G401 (cell line): ENCODE measurements at places on chromosomes 1 and 21. TPM values are rescaled to one million over a fixed set of nuclear protein-coding genes. Genes with fewer than 3 reads are reported as not detected.

DNA sequence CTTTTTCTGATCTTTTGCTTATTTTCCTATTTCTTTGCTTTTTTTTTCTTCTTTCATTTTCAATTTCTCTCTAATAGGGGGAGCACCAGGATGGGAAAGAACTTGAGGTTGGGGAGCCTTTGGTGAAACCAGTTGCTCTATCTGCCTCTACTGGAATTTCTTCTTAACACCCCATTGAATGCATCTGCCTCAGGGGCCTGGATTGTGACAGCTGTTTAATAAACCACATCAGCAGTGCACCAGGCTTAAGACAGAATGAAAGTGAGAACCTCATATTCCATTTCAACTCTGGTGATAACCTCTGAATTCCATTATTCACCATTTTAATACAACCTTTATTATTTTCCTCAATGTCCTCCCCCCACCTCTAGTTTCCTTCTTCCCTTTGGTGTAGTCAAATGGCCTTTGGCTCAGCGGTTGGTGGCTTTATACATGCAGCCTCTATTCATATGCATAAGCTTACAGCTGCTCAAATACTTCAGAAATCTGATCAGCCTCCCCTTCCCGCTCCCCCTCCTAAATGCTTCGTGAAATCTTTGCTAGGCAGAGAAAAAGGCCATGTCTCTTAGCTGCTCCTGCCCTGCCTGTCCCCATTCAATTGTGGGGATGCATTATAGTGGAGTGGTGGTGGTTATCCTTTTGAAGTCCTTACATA lies 537.3 kb upstream of the PLXNA2 start:
- DNase-seq: no peak

GRCh38 chr1:3692598-3692997 lies 40.3 kb downstream of the TP73 start:
- DNase-seq: no peak

- DNase-seq: no peak
Observed at GRCh38 chr1:67997746-67998145, 52.7 kb downstream of the DIRAS3 start.

The TNFRSF9 gene
- 0.14 TPM in 1 of 2 replicates, not detected in the other for total RNA-seq

DNA sequence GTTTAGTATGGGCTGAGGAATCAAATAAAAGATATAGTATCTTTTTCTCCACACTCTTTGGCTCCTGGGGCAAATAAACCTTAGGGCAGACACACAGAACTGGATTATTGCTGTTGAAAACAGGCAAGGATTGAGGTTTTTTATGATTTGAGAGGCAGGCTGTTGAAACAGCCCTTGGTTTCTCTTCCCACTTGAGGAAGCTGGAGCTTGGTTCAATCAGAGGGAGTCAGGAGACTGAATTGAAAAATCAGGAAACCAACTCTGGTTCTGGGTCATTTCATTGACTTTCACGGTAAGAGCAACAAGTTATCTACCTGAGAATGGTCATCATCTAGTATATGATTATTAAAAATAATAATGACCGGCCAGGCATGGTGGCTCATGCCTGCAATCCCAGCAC lies 108.4 kb downstream of the CNIH3 start:
- DNase-seq: no peak

DNA sequence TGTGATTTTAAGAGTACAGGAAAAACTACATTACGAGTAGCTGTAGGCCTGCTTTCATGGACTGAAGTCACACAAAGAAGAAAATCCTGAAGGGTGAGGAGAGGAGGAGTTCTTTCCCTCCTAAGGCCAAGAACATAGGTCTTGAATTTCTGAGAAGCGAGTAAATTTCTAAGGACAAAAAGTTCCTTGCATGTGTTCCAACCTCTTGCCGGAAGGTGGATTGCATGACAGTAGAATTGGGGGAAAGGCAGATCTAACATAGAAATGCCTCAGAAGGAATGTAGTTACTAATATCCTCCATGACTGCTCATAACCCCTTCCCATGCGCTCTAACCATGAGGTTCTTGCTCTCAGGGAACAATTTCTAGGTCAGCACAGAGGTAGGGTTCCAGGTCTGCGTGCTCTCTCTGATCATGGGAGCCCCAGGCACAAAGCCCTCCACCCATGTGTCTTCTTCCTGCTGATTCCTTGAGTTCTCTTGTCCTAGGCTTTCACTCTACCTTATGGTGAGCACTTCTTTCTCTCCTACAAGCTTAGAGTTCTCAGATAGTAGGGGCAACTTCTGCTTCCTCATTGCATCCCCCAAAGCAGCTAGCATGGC lies 13.7 kb downstream of the CD2 start:
- DNase-seq: no peak

DNA sequence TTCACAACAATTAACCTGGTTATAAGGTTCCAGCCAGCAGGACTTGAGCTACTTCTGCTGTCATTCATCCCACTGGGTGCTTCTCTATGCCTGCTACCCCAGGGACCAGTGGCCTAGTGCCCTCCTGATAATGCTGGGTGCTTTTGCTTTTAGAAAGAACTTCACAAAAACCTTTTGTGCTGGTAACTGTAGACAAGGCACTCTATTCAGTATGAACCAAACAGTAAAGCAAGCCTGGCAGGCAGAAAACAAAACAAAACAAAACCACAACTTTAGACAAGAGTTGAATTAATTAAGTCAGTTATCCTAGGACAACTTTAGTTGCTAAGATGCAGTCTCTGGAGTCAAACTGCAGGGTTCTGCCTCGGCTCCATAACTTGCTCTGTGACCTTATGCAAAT lies 61.9 kb upstream of the ADGRL2 start:
- DNase-seq: no peak

The CROCC gene
- 29.7 and 64.4 TPM in 2 replicates for total RNA-seq

GRCh38 chr21:40020651-40021050 lies 153.4 kb downstream of the PCP4 start:
- no peak for DNase-seq

The CBR3 gene
- 39.2 and 53.8 TPM in 2 replicates for total RNA-seq

The BMP8B gene
- total RNA-seq: 1.4 and 1.8 TPM in 2 replicates

The KCNT2 gene
- total RNA-seq: 0.62 and 0.92 TPM in 2 replicates

- peak; percentile 7 for DNase-seq
Observed at GRCh38 chr1:58874757-58875755, 91.2 kb upstream of the JUN start.
